ENCODE measurements at places on chromosomes 6 and 20.

- no peak for DNase-seq
These were observed 638 bp downstream of the PACSIN1 start for GRCh38 chr6:34466242-34467185.

- DNase-seq, result no peak
These were observed 276.3 kb downstream of the ADGRB3 start for GRCh38 chr6:68911334-68911733.

DNA sequence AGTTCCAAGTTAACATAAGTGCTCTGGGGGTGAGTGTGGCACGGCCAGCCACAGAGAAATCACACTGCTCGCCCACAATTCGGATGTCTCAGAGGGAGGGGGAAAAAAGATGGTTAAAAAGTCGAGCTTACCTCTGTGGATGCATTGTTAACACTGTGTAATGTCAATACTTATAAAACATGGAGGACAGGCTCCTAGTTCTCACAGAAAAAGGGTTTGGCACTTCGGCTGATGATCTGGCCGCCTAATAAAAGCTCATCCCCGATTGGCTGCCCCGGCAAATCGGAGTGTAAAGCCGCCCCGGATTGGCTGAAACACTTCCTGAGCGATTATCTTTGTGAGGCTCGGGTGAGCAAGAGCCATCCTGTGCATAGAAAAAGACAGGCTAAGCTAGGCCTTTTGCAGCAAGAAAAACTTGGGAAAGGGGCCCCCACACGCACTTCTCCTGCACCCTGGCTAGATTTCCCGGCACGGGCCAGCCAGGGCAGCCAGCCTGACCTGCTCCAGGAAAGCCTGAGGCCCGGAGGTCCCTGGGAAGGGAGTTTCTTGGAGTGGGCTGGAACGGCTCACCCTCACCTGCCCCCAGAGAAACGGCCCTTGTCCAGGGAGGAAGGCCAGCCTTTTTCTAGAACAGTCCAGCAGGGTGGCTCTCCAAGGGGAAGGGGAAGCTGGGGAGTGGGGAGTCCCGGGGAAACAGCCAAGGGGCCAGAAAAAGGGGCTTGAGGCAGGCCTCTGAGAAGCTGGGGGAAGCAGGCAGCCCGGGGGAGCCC is at the start of gene ZMYND8:
ZMYND8 (minus strand) TSS at position 174 of the 770 bp plus-strand sequence; CDS start at position 145, 29 bp downstream.
- peak; percentile 87 for DNase-seq

GRCh38 chr6:28393912-28394662 is 5.5 kb downstream of the ZSCAN12 start:
- no peak for DNase-seq

DNA sequence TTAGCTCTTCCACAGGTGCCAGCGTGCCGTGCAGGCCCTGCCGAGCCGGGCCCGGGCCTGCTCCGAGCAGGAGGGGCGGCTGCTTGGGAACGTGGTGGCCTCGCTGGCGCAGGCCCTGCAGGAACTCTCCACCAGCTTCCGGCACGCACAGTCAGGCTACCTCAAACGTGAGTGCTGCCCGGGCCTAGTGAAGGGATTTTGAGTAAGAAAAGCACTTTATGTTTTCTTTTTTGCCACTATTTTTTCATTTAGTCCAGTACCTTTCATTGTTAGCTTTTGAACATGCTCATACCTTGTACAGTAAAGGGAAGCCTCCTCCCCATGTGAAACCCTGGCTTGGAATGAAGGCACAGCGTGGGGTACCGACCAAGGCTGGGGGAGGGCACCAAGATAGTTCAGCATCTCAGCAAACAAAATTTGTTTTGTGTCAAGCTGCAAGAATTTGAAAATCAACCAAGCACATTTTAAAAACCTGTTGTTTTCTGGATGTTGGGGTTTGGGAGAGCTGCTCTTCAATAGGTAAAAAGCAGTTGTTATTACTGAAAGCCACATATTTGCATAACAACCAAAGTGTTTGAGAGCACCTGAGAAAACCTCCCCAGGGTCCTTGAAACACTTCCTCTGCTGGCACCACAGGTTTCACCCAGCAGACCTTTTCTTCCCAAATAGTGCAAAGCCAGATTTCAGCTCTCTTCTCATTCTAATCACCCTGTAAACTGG is 18.4 kb downstream of the STX16 start:
- peak; percentile 92 for DNase-seq

- peak; percentile 28 for DNase-seq
These were observed 6.2 kb upstream of the ZNF311 start for GRCh38 chr6:29011276-29011734.

DNA sequence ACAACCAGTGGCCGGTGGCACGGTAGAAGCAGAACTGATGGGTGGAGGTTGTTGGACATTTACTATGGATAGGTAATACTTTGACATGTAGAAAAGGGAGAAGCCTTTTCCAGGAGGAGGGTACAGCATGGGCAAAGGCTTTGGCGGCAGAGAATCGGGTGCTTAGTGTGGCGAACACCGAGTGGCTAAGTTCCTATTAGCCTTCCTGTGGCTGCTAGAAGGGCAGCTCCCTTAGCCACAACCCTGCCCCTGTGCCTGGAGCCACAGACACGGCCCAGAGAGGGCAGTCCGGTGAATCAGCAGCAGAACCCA is 37.9 kb upstream of the TGM2 start:
- DNase-seq, result no peak

- no peak for DNase-seq
These were observed 389.1 kb downstream of the ARHGAP18 start for GRCh38 chr6:129320892-129321291.

GRCh38 chr20:60035-60918 is 27.2 kb upstream of the DEFB125 start:
- no peak for DNase-seq

DNA sequence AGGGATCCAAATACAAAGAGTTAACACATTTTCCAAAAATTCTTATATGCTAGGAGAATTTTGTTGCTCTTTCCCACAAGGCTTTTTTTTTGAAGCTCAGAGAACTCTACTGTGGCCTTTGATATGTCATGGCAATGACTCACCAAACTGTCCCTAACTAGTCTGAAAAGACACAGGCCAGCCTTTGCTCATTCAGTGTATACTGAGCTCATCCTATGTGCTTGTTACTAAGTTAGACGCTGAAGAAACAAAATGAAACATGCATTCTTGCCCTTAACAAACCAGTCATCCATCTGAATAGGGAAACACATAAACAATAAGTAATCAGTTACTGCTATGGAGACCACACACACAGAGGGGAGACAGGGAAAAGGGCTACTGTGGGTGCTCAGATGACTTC is 291.8 kb downstream of the FOXC1 start:
- no peak for DNase-seq

GRCh38 chr6:32938494-32938893 is 2.3 kb downstream of the HLA-DMB start:
- DNase-seq, result no peak

DNA sequence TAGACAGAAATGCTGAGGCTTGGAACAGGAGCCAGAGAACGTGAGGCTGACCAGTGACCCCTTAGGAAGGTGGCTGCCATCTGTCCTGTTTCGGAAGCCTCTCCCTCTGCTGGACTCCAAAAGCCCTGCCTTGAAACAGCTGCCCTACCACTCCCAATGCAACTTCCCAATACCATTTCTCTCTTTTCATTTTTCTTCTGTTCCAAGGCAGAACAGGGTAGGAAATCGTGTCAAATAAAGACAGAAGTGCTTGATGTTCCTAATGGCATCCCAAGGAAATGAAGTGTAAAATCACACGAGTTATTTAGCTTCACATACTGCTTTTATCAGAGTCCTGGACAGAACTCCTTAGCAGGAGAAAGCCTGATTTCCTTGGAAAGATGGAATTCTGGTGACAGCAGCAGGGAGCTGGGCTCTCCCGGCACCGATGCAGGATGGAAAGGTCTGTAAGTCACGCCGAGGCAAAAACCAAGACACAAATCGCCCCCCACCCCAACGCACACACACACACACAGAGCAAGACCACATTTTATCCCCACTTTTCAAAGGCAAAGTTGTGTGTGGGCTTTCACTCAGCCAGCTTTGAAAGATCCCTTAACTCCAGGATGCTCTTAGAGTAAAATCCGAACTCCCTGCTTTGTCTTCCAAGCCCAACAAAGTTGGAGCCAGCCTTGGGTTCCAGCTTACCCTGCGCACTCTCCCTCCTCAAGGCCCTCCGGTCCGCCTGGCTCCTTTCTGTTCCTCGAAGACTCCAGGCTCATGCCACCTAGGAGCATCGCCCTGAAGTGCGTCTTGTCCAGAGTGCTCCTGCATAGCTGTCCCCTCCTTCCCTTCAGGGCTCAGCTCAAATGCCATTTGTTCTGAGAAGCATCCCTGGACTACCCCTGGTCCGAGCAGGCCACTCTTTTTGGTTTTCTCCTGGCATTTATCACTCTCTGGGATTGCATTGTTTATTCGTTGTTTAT is 11.6 kb upstream of the STX16 start:
- DNase-seq, result no peak

DNA sequence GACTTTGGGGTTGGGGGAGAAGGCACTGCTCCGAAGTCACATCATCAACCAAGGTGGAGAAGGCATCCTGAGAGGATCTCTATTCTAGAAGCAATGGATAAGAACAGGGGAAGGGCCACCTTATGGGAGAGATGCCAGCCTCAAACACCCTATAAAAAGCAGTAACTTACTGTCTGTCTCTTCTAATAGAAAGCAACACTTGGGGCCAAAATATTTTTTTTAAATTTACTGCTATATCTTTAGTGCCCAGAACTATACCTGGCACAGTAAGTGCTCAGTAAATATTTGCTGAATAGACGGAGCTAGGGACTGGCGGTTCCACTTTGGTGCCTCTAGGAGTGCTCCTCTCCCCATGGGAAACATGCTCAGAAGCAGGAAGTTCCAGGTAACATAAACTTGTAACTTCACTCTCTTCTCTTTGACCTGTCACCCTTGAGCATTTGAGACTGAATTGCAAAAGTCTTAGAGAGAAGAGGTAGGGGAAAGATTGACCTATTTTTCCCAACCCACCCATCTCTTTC is 807 bp upstream of the OTOR start:
- DNase-seq, result no peak

GRCh38 chr6:151609146-151609902 is 115.5 kb downstream of the CCDC170 start:
- DNase-seq, result no peak

DNA sequence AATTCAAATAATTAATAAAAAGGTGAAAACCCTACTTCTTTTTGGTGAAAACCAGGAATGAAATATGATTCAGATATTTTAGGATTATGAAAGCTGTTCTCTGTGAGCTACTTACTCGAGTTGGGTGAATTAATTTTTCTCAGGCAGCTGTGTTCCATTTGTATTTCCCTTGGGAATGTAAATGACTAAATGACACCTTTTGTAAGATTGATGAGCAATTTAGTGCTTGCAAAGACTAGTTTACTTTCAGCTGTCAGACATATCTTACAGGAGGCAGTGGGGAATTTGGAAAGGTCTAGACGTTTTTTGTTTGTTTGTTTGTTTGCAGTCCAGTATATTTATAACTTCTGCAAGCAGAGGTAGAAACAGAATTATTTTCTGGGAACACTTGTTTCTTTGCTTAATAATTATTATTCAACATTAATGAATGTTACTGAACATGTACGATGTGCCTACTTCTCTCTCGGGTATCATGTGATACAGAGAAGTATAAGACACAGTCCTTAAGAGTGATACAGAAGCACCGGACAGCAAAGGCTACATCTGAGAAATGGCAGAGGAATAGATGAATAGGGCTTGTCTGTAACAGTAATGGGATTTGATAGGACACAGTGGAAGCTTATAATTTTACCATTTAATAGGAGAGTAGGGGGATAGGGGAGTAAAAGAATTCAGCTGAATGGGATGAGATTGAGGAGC is 91.3 kb downstream of the AKAP7 start:
- no peak for DNase-seq

DNA sequence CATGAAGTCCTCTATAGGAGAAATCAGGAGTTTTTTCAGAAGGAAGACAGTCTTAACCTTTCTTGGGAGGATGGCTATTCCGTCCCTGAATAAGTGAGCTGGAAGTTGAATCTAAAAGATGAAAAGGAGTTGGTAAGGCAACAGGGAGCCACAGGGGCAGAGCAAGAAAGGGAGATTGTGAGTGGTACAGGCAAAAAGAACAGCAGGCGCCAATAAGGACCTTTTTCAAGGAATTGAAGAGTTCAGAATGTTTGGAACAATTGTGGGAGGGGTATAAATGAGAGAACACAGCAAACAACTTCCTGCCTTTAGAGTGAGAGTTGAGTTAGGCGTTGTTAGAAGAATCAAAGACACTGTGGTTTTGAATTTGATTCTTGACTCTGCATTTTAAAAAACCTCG is 1003.7 kb downstream of the EPHA7 start:
- no peak for DNase-seq

DNA sequence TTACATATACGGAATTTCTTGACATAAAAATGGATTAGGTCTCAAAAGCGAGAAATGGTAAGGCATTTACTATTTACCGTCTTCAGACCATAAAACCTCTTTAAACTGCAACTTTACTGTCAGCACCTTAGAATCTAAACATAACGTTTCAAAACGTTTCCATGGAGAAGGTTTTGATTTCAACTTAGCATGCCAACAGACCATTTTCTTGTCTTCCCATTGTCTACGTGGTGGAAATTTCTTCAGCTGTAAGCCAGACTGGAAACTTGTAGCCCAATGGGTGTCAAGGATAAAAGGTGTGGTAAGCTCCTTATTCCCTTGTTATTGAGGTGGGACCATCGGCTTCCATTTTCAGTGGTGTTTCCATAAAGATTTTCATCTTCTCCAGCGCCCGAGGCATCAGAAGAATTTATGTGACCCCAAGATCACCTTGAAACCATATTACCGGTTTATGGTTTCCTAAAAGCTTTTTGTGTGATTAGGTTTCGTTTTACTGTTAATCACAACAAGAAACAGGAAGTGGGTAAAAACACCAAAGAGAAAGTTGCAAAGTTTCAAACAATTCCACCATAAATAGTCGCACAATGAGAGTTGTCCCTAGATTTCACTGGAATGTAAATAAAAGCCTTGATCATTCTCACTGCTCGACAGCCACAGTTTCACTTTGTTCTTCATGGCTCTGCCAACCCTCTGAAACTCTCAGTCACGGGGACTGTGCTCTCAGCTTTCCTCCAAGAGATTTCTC is 63.0 kb upstream of the CD2AP start:
- DNase-seq, result no peak

DNA sequence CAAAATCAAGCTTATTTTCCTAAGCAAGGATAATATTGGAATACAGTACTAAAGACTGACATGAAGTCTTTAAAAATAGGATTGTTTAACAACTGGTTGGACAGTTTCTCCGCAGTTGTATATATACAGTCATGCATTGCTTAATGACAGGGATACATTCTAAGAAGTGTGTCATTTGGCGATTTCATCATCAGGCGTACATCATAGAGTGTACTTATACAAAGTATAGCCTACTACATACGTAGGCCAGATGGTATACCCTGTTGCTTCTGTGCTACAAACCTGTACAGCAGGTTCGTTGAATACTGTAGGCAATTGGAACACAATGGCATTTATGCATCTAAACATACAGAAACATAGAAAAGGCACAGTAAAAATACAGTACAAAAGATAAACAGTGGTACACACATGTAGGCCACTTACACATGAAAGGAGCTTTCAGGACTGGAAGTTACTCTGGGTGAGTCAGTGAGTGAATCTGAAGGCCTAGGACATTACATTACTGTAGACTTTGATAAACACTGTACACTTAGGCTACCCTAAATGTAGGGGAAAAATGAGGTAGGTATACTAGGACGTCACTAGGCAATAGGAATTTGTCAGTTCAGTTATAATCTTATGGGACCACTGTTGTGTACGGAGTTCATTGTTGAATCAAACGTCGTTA is 20.1 kb downstream of the HECA start:
- DNase-seq, result no peak

- no peak for DNase-seq
These were observed 604.4 kb upstream of the NOX3 start for GRCh38 chr6:156060013-156060412.

Measured in NT2/D1 (cell line).